ENCODE measurements at places on chromosomes 2 and 18. TPM values are rescaled to one million over a fixed set of nuclear protein-coding genes. Genes with fewer than 3 reads are reported as not detected.

DNA sequence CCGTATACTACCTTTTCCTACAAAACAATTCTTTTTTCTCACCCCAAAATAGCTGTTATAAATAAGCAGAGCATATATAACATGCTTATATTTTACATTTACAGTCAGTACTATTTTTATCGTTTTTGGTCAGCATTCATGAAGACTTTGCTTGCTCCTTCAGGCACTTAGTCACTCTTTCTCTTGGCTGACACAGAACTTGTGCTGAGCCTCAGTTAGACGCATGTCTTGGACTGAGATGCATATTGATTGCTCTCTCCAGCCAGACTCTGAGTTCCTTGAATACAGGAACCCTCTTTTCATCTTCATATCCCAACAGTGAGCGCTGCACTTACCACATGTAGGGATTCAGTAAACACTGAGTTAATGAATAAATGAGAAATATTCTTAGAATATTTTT, 158.3 kb downstream of the RTN4 start:
- peak; percentile 42 for DNase-seq

- no peak for DNase-seq
Measured at GRCh38 chr2:60532421-60532820, 21.0 kb downstream of the BCL11A start.

GRCh38 chr2:120750488-120751210, 15.0 kb downstream of the GLI2 start:
- no peak for DNase-seq

UGT1A8 gene
- total RNA-seq, result 26.4 TPM

DNAH7 gene
- total RNA-seq, result 5.0 TPM

PREB gene
- total RNA-seq, result 51.3 TPM

Data from mucosa of gallbladder (tissue), 1 donor.